Heart left ventricle (tissue), 16 donors: ENCODE measurements at places on chromosomes 2 and 18. TPM values are rescaled to one million over a fixed set of nuclear protein-coding genes. Genes with fewer than 3 reads are reported as not detected.

DNA sequence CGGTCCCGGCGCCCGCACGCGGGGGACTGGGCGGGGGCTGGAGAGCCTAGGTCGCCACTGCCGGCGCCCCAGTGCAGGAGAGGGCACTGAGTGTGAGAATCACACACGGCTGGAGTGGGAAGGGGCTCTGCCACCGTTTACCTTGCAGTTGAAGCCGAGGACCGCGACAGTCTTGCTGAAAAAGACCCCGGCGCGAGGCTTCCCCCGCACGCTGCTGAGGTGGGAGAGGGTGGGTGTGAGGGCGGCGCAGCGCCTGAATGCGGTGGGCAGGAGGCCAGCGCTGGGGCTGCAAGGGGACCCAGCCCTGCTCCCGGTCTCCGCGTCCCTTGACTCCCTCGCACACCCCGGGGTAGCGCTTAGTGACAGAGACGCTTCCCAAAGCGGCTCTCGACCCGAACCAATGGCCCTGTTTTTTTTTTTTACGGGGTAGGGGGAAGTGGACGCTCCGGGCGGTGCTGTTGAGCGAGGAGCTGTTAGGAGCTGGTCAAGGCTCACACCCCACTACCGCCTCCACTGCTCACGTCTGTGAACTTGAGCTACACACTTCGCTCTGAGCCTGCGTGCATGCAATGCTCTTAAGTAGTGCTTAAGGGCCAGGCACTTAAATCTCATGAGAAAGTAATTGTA, 794 bp downstream of the NOTO start:
- DNase-seq, result no peak

DNA sequence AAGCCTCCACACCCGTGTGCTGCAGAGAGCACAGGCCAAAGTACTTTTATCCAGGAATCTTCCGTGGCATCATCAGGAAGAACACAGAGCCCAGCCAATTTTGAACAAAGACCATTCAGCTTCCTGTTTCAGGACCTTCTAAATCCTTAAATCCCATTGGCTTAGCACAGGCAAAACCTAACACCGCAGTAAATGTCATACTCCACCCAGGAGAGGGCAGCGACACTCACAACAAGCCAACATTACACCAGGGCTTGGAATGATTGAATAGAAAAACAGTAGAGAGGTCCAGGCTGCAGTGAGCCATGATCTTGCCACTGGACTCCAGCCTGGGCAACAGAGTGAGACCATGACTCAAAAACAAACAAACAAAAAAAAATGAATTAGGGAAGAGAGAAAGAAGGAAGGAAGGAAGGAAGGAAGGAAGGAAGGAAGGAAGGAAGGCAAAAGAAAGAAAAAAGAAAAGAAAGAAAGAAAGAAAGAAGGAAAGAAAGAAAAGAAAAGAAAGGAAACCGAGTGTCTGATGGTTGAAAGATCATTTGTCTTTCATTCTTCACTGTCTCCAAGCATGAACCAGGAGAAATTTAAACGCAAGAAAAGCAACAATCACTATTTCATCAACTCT, 144.6 kb upstream of the SATB2 start:
- DNase-seq, result no peak

DNA sequence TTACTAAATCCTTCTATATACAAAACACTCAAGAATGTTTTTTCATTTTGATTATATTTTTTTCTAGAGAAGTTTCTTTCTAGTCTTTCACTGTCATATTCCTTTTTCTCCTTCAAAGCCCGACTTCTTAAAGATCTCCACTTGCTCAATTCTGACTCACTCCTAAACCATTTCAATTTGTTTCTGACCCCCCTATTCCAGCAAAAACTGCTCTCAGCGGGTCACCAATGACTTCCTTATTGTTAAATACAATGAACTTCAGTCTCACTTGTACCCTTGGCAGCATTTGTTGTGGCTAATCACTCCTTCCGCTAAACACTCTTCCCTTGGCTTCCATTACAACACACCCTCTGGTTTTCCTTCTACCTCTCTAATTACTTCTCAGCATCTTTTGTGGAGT, 111.1 kb upstream of the RBBP8 start:
- no peak for DNase-seq

DNA sequence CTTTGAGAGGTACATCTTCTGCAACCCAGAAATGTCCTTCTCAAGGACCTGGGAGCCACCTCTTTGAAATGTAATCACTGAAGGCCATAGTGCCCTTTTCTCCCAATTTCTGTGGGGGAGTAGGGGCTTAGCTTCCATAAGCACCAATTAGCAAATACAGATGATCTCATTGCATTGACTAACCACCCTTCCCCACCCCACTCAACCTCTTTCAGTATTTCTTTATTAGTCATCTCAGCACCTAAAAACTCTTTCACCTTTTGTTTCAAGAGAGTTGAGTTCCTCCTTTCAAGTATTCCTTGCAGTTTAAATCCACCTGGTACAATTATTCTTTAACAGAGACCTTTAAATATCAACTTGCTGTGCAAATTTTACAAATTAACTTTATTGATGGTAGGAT, 1011.8 kb upstream of the CDH2 start:
- no peak for DNase-seq

DNA sequence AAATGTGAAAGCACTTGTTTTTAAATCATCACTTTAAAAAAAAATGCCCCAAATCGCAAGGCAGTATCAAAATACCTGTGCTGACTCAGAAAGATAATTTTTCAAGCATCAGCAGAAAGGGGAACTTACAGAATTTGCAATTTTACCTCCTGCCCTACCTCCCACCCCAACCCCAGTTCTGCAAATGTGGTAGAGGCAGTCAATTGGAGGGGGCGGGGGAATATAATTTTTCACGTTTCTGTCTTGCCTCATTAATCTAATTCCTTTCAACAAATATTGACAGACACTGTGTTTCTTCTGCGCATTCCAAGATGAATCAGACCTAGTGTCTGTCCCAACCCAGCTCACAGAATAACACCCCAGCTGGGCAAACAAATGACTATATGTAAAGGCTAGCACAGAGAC, 76.8 kb downstream of the ALPK2 start:
- no peak for DNase-seq

Gene SLC40A1
- polyA plus RNA-seq, result 10.2 TPM

Gene ADD2
- polyA plus RNA-seq, result 0.55 TPM
